Endothelial cell of umbilical vein (primary cell): ENCODE measurements at places on chromosomes 2 and 18. TPM values are rescaled to one million over a fixed set of nuclear protein-coding genes. Genes with fewer than 3 reads are reported as not detected.

DNA sequence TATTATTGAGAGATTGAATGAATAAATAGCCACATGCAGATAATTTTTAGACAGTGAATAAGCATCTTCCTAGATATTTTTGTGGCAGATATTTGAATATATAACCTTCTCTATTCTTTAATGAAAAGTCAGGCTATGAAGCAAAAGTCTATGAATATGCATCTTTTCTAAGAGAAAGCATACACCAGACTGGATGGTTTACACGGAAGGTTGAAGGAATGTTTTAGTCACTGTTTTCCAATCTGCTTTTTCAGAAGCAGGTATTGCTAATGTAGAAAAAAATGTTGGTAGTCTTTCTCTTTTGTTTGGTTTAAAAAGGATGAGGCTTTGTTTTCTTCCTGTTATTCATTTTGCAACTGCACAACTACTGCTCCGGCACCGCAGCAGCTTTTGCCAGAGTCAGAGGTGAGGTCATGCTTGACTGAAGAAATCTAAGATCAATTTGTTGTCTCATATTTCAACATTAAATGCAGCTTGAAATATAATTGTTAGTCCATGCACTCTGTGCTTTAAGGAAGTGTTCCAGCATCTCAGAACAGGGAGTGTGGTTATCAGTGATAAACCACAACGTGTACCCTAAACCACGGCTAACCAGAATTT, 1540.8 kb upstream of the PIK3C3 start:
- no peak overlapping the region for H3K27ac ChIP-seq
- no peak for DNase-seq
- H3K36me3 ChIP-seq: no peaks in the 10 kb centered on the region
- H3K4me3 ChIP-seq: no peak overlapping the region

DNA sequence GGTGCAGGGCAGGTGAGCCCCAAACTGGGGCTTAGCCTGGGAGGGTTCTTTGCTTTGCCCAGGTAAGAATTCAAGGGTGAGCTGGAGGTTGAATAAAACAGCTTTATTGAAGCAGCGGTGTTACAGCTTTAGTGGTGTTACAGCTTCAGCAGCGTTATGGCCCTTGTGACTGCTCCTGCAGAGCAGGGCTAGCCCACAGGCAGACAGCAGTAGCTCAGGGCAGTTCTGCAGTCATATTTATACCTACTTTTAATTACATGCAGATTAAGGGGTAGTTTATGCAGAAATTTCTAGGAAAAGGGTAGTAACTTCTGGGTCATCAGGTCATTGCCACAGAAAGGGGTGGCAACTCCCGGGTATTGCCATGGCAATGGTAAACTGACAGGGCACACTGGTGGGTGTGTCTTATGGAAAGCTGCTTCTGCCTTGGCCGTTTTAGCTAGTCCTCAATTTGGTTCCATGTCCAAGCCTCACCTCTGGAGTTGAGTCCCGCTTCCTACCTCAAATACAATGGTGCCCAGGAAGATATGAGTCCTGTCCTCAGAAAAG, 78.2 kb downstream of the THNSL2 start:
- no peak overlapping the region for H3K27ac ChIP-seq
- H3K4me1 ChIP-seq: no peaks in the 10 kb centered on the region
- no peak for DNase-seq
- H3K4me3 ChIP-seq: no peak overlapping the region

GRCh38 chr2:46718784-46719183, 196.8 kb downstream of the MCFD2 start:
- H3K27ac ChIP-seq: no peak overlapping the region
- no peaks in the 10 kb centered on the region for H3K27me3 ChIP-seq
- no peaks in the 10 kb centered on the region for H3K36me3 ChIP-seq
- H3K4me1 ChIP-seq: peaks cover 6% of the 10 kb centered on the region
- H3K4me3 ChIP-seq: no peak overlapping the region
- DNase-seq: no peak

- H3K27ac ChIP-seq: no peak overlapping the region
- no peak for DNase-seq
- H3K4me3 ChIP-seq: no peak overlapping the region
- H3K36me3 ChIP-seq: no peaks in the 10 kb centered on the region
These were observed 1.2 kb upstream of the CCDC88A start for GRCh38 chr2:55420871-55421270.

GRCh38 chr2:199744724-199745123, 106.3 kb downstream of the FTCDNL1 start:
- no peak overlapping the region for H3K27ac ChIP-seq
- no peaks in the 10 kb centered on the region for H3K27me3 ChIP-seq
- H3K36me3 ChIP-seq: no peaks in the 10 kb centered on the region
- H3K4me1 ChIP-seq: no peaks in the 10 kb centered on the region
- H3K4me3 ChIP-seq: no peak overlapping the region

GRCh38 chr2:181656450-181657291, at the start of gene CERKL:
Gene CERKL (minus strand): TSS chr2:181657105. CDS start chr2:181657006, 99 bp downstream.
- H3K27me3 ChIP-seq: peaks cover 49% of the 10 kb centered on the region
- no peak within 1 kb of the TSS for H3K4me3 ChIP-seq
- no peak for DNase-seq
- H3K27ac ChIP-seq: no peak within 1 kb of the TSS
- H3K36me3 ChIP-seq: no peaks in the 10 kb centered on the region

GRCh38 chr2:40487602-40488001, 35.7 kb upstream of the SLC8A1 start:
- no peaks in the 10 kb centered on the region for H3K36me3 ChIP-seq
- no peak overlapping the region for H3K4me3 ChIP-seq
- H3K4me1 ChIP-seq: no peaks in the 10 kb centered on the region

GRCh38 chr2:85131116-85131515, 2.1 kb upstream of the TCF7L1 start:
- H3K4me3 ChIP-seq: no peak overlapping the region
- no peaks in the 10 kb centered on the region for H3K36me3 ChIP-seq
- H3K27me3 ChIP-seq: peaks cover 3% of the 10 kb centered on the region
- DNase-seq: peak; percentile 46

GRCh38 chr2:194319222-194319992, 1337.6 kb upstream of the SLC39A10 start:
- H3K4me1 ChIP-seq: no peaks in the 10 kb centered on the region
- H3K36me3 ChIP-seq: no peaks in the 10 kb centered on the region
- H3K27me3 ChIP-seq: no peaks in the 10 kb centered on the region
- no peak overlapping the region for H3K4me3 ChIP-seq
- no peak overlapping the region for H3K27ac ChIP-seq

- peak; percentile 55 for DNase-seq
- peak overlapping the region; percentile 89 for H3K27ac ChIP-seq
- H3K36me3 ChIP-seq: no peaks in the 10 kb centered on the region
- no peaks in the 10 kb centered on the region for H3K27me3 ChIP-seq
- H3K4me1 ChIP-seq: peaks cover 28% of the 10 kb centered on the region
These were observed 18.8 kb downstream of the TEX44 start for GRCh38 chr2:231611273-231612108.

DNA sequence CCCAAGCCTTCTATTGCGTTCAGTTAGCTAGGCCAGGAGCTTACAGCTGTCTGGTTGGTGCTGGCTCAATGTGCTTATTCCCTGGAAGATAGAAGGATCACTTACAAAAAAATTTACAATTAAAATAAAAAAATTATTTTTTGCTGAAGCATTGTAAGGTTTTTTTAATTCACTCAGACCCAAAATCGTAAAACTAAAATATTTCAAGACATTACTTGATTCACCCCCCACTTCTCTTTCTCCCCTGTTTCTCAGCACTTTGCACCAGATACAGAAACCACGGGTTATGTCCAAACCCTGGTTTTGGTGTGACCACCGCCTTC, 911 bp upstream of the PTPRM start:
- H3K27me3 ChIP-seq: no peaks in the 10 kb centered on the region
- H3K4me1 ChIP-seq: peaks cover 24% of the 10 kb centered on the region
- no peaks in the 10 kb centered on the region for H3K36me3 ChIP-seq
- peak overlapping the region; percentile 56 for H3K27ac ChIP-seq
- DNase-seq: no peak
- H3K4me3 ChIP-seq: peak overlapping the region; percentile 93

DNA sequence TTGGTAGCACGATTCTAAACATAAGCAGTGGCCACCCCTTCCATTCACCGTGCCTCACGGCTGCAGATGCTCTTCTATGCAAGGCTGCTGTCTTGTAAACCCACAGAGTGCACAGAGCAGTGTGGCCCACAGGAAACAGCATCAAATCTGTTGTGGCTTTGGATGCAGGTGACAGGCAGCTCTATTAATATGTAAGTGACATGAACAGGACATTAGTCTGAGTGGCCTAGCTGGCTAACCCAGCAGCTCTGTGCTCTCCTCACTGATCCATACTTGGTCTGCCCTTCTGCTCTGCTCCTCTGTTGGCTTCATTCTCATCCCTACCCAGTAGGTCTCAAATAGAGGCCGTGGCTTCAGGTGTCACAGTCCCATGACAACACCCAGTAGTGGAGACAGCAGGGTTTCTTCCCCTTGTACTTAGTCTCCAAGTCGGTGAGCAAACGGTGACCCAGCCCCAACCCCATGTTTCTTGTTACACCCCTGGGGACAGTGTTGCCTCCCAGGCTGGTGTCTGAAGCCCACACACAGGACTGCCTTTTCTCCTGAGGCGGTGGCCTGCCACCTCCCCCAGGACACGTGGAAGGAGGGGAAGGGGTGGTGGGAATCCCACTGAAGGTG, 5.8 kb downstream of the SH3RF3 start:
- no peak overlapping the region for H3K27ac ChIP-seq
- peaks cover 44% of the 10 kb centered on the region for H3K4me1 ChIP-seq
- no peak overlapping the region for H3K4me3 ChIP-seq
- H3K27me3 ChIP-seq: no peaks in the 10 kb centered on the region
- no peaks in the 10 kb centered on the region for H3K36me3 ChIP-seq

DNA sequence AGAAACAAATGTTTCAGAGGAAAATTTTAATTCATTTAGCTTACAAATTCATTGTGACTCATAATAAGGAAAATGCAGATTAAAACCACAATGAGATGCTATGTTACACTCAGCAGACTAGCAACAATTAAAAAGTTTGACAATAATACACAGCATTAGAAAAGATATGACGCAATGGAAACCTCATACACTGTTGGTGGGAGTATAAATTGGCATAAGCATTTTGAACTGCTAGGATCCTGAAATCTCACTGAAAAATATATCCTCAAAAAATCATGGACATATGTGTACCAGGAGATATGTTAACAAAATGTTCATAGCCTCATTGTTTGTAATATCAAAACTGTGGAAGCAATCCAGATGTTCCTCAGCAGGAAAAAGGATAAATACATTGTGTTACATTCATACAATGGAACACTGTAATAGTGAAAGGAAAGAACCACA, 13.7 kb downstream of the CALCRL start:
- H3K4me1 ChIP-seq: peaks cover 98% of the 10 kb centered on the region
- H3K27ac ChIP-seq: peak overlapping the region; percentile 79
- no peak overlapping the region for H3K4me3 ChIP-seq
- peaks cover 2% of the 10 kb centered on the region for H3K36me3 ChIP-seq

GRCh38 chr18:3453540-3454364, 3.8 kb downstream of the TGIF1 start:
- H3K27ac ChIP-seq: peak overlapping the region; percentile 98
- peak overlapping the region; percentile 90 for H3K4me3 ChIP-seq
- peaks cover 46% of the 10 kb centered on the region for H3K4me1 ChIP-seq
- H3K36me3 ChIP-seq: peaks cover 23% of the 10 kb centered on the region
- H3K27me3 ChIP-seq: no peaks in the 10 kb centered on the region
- DNase-seq: peak; percentile 97

DNA sequence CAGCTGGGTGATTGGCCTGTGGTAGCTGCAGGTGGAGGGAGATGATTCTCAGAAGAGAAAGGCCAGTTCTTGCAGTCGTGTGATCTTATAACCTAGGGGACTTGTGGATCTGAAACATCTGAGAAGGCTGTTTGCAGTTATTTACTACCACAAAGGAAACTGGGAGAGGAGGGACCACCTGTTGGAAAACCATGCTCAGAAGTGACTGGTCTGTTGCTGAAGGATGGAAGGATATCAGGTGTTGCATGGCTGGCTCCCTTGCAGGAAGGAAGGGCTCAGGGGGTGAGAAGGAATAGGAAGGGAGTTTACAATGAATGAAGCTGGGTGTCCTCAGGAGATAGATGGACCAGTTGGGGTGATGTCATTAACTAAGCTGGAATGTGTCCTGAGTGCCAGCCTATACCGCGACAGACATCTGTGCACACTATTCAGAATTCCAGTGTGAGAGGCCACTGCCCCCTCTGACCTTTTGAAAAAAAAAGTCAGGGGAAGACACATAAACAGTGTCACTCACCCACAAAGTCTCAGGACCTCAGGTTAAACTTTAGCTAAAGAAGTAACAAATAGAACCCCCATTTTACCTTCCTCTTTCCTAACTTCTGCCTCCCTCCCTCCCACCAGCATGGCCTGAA, 17.5 kb downstream of the IGFBP2 start:
- H3K27me3 ChIP-seq: no peaks in the 10 kb centered on the region
- H3K27ac ChIP-seq: no peak overlapping the region
- H3K36me3 ChIP-seq: no peaks in the 10 kb centered on the region
- peaks cover 17% of the 10 kb centered on the region for H3K4me1 ChIP-seq

DNA sequence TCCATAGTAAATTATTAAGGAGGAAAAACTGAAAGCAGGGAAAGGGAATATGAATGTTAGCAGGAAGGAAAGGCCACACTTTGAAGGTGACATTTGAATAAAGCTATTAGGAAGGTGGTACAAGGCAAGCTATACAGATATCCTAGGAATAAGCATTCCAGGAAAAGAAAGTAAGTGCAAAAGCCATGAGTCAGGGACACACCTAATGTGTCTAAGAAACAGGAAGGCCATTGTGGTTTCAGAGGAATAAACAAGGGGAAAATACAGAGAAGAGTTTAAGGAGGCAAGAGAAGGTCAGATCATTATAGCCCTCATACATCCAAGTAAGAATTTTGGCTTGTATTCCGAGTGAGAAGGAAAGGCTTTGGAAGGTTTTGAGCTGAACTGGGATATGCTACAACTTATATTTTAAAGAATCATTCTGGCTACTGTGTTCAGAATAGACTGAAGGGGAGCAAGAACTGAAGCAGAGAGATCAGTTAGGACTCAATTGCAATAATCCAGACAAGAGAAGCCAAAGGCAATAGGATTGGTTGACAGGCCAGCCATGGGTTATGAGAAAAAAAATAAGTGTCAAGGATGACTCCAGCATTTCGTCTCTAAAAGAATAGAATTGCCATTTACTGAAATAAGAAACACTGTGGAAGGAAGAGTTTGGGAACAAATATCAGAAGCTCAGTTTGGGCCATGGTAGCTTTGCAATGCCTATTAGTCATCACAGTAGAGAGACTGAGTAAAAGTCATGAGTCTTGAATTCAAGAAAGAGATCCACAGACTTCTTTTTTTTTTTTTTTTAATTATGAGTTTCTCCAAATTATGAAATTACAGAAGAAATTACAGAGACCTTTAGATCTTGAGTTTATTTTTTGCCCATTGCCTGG, 11.3 kb downstream of the RAD51AP2 start:
- H3K36me3 ChIP-seq: no peaks in the 10 kb centered on the region
- no peak for DNase-seq
- no peaks in the 10 kb centered on the region for H3K4me1 ChIP-seq
- H3K4me3 ChIP-seq: no peak overlapping the region
- H3K27ac ChIP-seq: no peak overlapping the region

GRCh38 chr18:3879114-3879835, 429.3 kb downstream of the TGIF1 start:
- H3K36me3 ChIP-seq: no peaks in the 10 kb centered on the region
- no peak overlapping the region for H3K4me3 ChIP-seq
- H3K27ac ChIP-seq: no peak overlapping the region
- no peaks in the 10 kb centered on the region for H3K4me1 ChIP-seq

The PLB1 gene
- 0.80 and 1.1 TPM in 2 replicates for total RNA-seq

The TRABD2A gene
- total RNA-seq: 0.99 and 1.8 TPM in 2 replicates

The CLEC4F gene
- total RNA-seq: not detected in 2 replicates

The NPHP1 gene
- 5.9 and 6.1 TPM in 2 replicates for total RNA-seq

The AOX1 gene
- 0.23 and 0.46 TPM in 2 replicates for total RNA-seq

The KCNG2 gene
- total RNA-seq: not detected in 2 replicates

The SLC19A3 gene
- not detected in 2 replicates for total RNA-seq

The UBE2E3 gene
- total RNA-seq: 81.5 and 89.2 TPM in 2 replicates

The PPP1R7 gene
- total RNA-seq: 60.8 and 68.2 TPM in 2 replicates

The SRD5A2 gene
- total RNA-seq: not detected in 2 replicates

The INPP1 gene
- 32.6 and 36.8 TPM in 2 replicates for total RNA-seq

The ELOA2 gene
- total RNA-seq: not detected in 2 replicates

The C2orf78 gene
- total RNA-seq: not detected in 2 replicates

The KCNG3 gene
- total RNA-seq: 0.15 TPM in 1 of 2 replicates, not detected in the other

The CXCR4 gene
- total RNA-seq: 52.4 and 81.0 TPM in 2 replicates
